T-helper 9 cell (primary cell): ENCODE measurements at places on chromosomes 2 and 18.

DNA sequence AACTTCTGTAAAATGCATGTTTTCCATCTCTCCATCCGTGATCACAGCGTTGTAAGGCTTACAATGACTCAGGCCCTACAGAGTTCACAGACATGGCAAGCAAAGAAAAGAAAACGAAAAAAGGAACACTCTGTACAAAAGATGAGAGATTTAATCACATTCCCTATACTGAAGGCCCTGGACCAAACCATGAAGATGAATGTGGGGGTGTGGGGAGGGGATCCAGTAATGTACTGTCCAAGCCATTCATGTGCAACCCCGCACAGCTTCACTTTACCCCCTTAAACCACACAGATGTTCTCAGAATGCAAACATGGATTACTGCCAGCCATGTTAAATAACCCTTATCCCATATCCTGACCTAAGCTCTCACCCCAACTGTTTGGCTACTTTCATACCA, 391.1 kb downstream of the NCKAP5 start:
- DNase-seq, result no peak

DNA sequence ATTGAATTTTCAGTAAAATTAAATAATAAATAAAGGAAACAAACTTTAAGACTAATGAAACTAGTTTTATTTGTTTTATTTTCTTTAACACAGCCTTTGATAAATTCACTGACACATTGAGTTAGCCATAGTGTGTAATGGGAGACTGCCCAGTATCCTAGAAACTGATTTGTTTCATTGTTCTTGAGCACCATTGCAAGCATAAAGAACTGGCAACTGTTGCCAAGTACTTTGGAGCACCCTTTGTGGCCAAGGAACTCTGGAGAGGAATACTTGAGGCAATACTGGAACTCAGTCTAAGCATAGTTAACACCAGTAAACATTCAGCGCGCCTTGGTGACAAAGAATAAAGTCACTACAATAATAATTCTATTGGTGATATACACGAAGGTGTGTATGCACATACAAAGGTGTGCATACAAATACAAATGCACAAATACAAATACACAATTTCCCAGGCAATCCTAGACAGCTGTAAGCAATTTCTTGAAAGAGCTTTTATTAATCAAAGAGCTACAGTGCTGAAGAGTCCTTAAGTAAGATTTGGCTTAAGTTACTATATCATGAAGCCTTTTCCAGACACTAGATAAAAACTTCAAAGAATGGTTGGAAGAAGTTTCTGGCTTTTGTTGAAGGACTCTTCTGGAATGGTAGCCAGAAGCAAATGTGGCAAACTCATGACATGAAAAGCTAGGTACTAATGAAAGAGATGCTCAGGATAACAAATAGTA, 1371.2 kb downstream of the LRP1B start:
- DNase-seq, result no peak

DNA sequence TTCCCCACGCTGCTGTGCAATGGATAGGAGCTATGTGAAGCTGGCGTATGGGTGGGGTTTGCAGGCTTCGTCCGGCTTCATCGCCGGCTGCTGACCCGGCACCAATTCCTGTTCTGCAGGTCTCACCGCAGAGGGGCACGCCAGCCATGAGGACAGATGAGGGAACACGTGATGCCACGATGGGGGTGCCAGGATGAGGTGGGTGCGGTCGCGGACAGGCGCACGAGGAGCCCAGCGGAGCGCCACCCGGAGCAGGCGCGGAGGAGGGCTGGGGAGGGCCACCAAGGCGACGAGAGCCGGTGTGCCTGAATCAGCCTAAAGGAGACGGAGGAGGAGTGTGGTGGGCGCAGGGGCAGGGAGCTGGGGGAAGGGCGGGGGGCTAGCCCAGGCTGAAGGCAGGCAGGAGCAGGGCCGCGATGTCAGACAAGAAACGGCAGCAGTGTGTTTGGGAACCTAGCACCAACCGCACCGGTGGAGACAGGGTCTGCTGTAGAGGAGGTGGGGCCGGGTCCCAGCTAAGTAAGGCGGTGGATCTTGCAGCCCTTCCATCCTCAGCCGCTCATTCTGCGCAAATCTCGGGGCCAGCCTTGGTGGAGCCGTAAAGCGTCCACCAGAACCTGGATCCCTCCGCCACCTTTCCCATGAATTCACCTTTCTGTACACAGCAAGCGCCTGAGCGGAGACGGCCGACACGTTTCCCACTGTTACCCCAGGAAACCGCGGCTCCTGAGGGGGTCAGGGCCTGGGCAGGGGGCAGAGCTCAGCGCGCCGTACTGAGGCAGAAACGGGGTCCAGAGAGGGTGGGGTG, 17.0 kb upstream of the CD8A start:
- no peak for DNase-seq

GRCh38 chr2:85887566-85888019, 1.2 kb downstream of the ST3GAL5 start:
- DNase-seq, result peak; percentile 35

DNA sequence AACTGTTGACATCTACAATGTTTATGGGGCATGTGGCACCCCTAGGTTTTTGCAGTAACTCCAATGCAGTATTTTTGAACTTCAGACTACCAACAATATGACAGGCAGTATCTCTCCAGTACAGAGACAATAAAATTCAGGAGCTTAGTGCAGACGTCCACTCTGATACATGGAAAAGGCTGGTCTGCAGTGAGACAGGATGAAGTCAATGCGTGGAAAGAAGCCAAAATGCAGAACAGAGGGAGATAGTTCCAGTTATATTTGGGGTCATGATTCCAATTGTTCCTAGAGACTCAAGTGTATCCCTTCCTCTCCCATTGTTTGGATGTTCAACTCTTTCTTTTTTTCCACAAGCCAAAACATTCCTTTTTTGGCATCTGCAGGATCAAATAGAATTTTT, 18.7 kb upstream of the SMAD2 start:
- no peak for DNase-seq

- DNase-seq, result no peak
These were observed 22.0 kb downstream of the FAM178B start for GRCh38 chr2:96964221-96964905.

- DNase-seq, result no peak
These were observed 59.2 kb downstream of the RBMS1 start for GRCh38 chr2:160434254-160434948.

GRCh38 chr2:160354677-160355076, 138.9 kb downstream of the RBMS1 start:
- no peak for DNase-seq

- no peak for DNase-seq
These were observed 71.1 kb downstream of the ANKRD44 start for GRCh38 chr2:197239434-197239833.

DNA sequence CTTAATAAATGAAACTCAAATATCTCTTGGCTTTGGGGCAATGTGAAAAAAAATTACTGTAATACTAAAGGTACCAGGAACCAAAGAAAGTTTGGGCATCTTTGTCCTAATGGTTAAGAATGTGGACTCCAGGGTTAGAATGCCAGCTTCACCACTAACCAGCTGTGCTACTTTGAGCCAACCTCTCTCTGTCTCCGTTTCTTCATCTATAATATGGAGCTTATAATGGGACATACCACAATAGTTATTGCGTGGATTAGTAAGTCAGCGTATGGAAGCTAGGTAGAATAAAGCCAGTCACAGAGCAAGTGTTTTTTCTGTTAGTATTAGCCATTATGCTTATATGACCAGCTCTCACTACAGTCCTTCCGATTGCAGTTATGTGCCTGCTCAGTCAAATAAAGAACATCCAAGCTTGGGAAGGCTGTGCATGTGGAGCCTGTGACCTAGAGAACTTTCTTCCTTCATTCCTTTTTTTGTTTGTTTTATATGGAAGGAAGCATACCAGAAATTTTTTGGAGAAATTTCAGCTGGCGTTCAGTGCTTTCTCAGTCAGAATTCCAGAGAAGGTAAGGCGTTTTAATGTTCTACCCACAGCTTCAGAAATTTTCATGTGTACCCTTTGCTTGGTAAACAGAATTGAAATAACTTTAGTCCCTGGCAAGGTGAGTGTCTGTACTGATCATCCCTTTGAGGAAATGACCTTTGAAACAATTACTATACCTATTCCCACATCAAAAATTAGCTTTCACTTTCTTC, 114.0 kb upstream of the RND3 start:
- no peak for DNase-seq

DNA sequence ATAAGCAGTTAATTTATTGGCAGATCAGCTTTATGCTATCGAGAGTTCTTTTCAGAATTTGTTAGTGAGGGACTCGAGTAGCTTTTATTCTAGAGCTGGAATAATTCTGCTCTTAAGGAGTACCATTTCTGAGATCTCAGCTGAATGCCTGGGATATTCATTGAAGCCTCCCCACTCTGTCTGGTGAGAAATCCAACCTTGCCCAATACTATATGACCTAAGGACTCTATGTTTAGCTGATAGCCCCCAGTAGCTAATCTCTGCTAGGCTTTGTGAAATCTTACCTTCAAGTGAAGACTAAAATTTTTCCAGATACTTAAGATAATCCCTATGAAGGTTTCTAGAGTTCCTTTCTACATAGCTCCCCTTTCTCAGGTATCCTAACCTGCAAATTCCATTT, 261.4 kb downstream of the SETBP1 start:
- DNase-seq, result no peak

- DNase-seq, result no peak
These were observed 640.8 kb downstream of the DPP10 start for GRCh38 chr2:115083225-115083624.

DNA sequence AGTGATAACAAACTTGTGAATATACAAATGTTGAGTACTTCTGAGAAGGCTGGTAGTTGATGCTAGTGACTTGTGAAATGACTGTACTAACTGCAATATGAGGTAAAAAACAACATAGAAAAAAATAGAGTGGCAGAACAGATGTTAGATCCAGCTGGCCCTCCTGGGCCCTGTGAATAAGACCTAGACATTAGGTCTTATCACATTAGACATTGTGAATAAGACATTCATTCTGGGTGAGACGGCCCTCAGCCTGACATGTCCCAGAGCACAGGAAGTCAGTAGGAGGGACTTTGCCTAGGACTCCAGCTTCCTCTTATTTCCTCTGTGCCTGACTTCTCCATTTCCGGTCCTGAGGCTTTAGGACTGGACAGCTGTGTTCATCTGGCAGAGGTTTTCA, 22.9 kb downstream of the DOK1 start:
- no peak for DNase-seq

DNA sequence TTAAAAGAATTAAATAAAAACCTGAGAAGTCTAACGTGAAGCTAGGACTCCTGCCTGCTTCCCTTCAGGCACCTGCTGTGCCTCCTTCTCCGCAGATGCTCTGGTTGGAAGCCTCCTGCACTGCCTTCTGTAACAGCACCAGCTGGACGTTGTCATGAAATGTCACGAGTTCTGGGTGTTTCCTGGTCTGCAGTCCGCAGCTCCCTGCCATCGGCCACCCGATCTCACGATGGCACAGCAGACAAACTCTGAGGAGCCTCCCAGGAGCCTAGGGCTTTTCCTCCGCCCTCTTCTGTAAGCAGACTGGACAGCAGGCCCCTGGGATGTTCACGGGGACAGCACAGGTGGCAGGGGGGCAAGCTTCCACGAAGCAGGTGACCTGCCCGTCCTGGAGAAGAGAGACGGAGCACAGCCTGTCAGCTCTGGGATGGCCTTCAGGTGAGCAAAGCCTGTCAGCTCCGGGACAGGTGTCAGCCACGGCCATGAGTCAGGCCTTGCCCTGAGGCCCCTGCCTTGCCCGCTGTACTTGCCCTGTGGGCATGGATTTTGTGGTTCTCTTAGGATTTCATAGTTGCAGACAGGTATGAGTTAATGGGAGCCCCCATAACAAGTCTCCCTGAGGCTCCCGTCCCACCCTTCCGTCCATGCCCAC, 110.3 kb downstream of the PXDN start:
- no peak for DNase-seq

- no peak for DNase-seq
These were observed 266.7 kb upstream of the MGAT5 start for GRCh38 chr2:133986881-133987795.

GRCh38 chr2:173830170-173830569, 135.0 kb downstream of the SP3 start:
- no peak for DNase-seq

GRCh38 chr2:171095014-171095582, 65.6 kb downstream of the TLK1 start:
- no peak for DNase-seq

DNA sequence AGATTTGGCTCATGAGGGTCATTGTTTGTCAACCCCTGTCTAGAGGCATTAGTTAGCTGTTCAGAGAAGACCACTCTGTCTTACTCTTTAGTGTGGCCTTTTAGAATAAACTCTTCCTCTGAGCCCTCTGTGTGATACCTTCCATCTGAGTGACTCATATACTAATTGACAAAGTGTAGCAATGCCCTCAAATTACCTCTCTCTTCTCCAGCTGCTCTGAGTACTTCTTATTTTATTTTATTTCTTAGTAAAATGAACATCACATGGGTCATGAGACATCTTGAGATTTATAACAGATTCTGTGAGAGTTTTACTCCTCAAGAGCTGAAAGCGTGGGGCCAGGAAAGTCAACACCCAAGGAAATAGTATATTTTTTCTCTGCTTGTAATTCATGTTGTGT, 67.4 kb downstream of the KCTD18 start:
- no peak for DNase-seq

DNA sequence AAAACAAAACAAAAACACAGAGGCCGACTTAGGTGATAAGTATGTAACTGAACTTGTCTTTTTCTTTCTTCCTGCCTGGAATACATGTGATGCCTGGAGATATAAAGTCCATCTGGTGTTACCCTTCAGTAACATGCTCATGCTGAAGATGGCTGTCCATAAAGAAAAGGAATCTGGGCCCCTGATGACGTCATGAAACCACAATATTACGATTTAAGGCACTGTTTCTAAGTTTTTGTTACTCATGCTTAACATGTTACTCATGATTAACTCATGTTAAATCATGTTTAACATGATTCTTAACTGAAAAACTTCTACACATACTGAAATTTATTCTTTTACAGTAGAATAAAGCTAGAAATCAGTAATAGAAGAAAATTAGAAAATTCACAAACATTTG, 49.0 kb downstream of the STRADB start:
- no peak for DNase-seq

- no peak for DNase-seq
These were observed 41.1 kb downstream of the LIMS1 start for GRCh38 chr2:108575132-108575966.

DNA sequence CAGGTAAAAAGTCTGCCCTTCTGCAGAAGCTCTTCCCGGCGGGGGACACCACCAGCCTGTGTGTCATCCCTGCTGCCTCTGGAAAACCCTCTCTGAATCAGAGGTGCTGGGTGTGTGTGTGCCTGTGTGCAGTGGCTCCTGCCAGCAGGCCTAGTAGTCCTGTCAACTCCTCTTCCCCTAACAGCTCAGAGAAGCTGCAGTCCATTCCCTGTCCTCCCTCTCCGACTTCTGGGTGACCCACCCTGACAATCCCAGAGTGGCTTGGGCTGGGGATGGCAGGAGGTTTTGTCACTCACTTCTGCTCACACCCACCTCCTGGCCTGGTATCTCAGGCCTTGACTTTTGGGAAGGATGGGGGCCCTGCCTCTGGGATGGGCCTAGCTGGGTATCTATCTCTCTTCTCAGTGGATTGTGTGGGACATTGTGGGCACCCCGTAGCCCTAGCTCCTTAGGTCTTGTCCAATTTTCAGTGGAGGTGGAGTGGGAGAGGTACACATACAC, 2.3 kb downstream of the WNT10A start:
- DNase-seq, result no peak

- DNase-seq, result no peak
These were observed 30.9 kb upstream of the CYP26B1 start for GRCh38 chr2:72178551-72178950.

GRCh38 chr2:193141-193671, 70.6 kb downstream of the SH3YL1 start:
- DNase-seq, result no peak
